ENCODE measurements at places on chromosomes 13 and 19. TPM values are rescaled to one million over a fixed set of nuclear protein-coding genes. Genes with fewer than 3 reads are reported as not detected.

Gene KCNRG
- 0.97 TPM for total RNA-seq

Gene C1QTNF9
- not detected for total RNA-seq

Gene FKBP8
- total RNA-seq, result 203 TPM

Gene MATK
- total RNA-seq, result 3.3 TPM

Gene RASGRP4
- 4.6 TPM for total RNA-seq

Gene SULT2A1
- total RNA-seq, result 169 TPM

Gene LSR
- total RNA-seq, result 30.2 TPM

Gene NMRK2
- total RNA-seq, result not detected

Gene ZNF699
- 7.9 TPM for total RNA-seq

Gene MUC16
- not detected for total RNA-seq

Gene B3GNT8
- total RNA-seq, result 2.0 TPM

Gene OR7A5
- under 0.01 TPM for total RNA-seq

Gene C5AR2
- total RNA-seq, result 0.28 TPM

Gene FAM83E
- not detected for total RNA-seq

Gene ZNF583
- 9.0 TPM for total RNA-seq

DNA sequence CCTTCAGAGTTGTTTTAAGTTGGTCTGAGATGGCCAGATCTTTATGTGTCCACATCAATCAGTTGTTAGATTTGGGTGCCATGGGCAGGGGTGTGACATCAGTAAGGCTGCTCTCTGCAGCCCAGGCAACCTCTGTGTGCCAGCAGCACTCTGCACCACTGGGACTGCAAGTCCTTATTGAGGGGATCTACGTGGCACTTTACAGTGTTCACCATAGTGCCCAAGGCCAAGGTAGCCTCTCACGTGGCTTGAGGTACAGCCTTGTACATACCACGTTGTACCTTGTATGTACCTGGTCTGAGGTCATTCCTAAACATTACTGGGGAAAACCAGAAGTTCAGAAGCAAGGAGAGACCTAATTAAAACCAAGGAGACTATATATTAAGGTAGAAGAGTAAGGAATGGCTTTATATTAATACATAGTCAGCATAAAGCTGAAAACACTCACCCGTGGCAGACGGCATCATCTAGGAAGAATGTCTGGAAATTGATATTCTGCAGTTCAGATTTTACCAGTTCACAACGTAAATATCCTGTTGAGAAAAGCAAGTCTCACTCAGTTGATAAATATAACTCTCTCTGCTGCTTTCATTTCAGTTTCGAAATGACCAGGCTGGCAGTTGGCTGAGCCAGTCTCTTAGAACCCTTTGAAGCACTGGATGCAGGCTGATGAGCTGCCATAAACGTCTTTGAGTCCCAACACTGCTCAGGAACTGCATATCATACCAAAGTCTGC, 128.8 kb downstream of the ZDHHC20 start:
- peaks cover 8% of the 10 kb centered on the region for H3K4me1 ChIP-seq
- no peaks in the 10 kb centered on the region for H3K27me3 ChIP-seq
- H3K36me3 ChIP-seq, result no peaks in the 10 kb centered on the region
- H3K27ac ChIP-seq, result no peak overlapping the region
- no peak for DNase-seq
- no peak overlapping the region for H3K4me3 ChIP-seq

DNA sequence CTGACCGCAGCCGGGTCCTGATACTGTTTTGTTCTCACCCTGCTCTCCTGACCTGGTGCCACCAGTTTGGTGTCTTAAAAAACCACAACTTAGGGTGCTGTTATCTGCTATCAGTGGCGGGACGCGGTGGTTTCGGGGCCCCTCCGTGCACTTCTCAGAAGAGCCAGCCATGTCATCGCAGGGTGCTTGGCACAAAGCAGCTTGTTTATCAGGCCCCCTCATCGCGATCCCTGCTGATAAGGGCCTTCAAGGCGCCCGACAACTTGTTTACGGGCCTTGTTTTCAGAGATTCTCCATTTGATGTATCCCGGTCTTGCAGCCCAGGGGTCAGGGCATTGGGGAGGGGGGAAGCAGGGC, 58.1 kb upstream of the KLF2 start:
- H3K36me3 ChIP-seq, result no peaks in the 10 kb centered on the region
- no peak overlapping the region for H3K4me3 ChIP-seq
- H3K4me1 ChIP-seq, result no peaks in the 10 kb centered on the region

GRCh38 chr19:29054886-29055675, 157.9 kb downstream of the UQCRFS1 start:
- no peak overlapping the region for H3K4me3 ChIP-seq
- no peak overlapping the region for H3K27ac ChIP-seq
- peak; percentile 46 for DNase-seq
- no peaks in the 10 kb centered on the region for H3K4me1 ChIP-seq
- no peaks in the 10 kb centered on the region for H3K27me3 ChIP-seq
- H3K36me3 ChIP-seq, result no peaks in the 10 kb centered on the region

- H3K27ac ChIP-seq, result no peak overlapping the region
- H3K36me3 ChIP-seq, result no peaks in the 10 kb centered on the region
- no peaks in the 10 kb centered on the region for H3K27me3 ChIP-seq
- peaks cover 2% of the 10 kb centered on the region for H3K4me1 ChIP-seq
Observed at GRCh38 chr13:24086642-24087041, 73.9 kb upstream of the SPATA13 start.

DNA sequence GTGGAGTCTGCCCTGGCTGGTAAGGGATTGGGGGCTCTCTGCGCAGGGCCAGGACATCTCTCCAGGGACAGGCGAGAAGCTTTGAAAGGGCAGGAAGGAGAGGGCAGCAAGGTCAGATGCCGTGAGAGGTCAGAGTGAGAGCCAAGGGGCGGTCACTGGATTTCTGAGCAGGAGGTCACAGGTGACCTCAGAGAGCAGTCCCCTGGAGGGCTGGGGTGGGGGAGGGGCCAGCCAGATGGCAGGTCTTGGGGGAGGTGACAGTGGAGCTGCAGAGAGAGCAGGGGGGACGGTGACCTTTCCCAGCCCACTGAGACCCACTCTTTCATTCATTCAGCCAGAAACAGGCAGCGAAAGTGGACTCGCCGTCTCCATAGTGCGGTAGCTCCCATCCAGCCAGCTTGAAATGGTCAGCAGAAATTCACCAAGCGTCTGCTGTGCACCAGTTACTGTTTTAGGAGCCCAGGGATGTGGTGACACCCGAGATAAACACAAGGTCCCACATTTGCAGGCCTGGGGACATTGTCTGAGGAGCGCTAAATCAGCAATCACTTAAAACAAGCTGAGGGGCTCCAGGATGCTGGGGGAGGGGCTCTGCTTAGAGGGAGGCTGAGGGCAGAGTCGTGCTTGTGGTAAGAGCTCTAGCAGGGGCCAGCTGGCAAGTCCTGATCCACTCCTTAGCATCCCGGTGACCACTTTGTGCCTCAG, 10.2 kb downstream of the CARM1 start:
- H3K27me3 ChIP-seq, result no peaks in the 10 kb centered on the region
- H3K36me3 ChIP-seq, result no peaks in the 10 kb centered on the region
- no peak overlapping the region for H3K27ac ChIP-seq

DNA sequence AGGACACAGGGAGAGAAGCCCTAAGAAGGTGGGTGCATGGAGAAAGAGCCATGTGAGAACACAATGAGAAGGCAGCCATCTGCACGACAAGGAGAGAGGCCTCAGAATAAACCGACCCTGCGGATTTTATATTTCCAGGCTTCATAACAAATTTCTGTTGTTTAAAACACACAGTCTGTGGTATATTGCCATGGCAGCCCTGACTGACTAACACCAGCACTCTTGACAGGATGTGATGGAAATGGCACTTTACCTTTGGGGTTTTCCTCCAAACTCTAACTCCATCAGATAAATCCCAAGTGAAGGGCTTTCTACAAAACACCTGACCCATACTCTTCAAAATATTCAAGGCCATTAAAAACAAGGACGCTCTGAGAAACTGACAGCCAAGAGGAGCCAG, 13.2 kb upstream of the MED4 start:
- DNase-seq, result no peak
- no peaks in the 10 kb centered on the region for H3K27me3 ChIP-seq
- no peaks in the 10 kb centered on the region for H3K4me1 ChIP-seq
- no peak overlapping the region for H3K27ac ChIP-seq

DNA sequence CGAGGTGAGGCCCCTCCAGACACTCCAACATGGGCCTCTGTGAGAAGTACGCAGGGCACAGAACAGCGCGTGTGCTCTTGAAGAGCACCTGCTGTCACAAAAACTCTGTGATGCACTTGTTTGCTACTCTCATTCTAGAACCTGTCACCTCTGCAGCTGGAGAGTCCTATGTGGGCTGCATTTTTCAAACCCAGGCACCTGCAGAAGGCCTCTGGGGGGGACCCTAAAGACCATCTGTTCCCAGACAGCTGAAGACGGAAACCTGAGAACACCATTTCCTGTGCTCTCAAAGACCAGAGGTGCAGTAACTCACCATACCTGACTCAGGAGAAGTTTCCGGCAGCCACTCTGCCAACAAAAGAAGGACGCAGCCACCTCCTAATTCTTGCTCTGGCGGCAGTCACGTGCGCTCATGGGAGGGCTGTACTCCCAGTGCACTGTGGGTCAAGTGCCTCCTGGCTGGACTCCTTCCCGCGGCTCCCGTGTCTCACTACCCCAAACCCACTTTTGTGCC, 28.1 kb downstream of the RANBP3 start:
- no peak overlapping the region for H3K4me3 ChIP-seq
- no peak for DNase-seq
- H3K4me1 ChIP-seq, result peaks cover 30% of the 10 kb centered on the region

GRCh38 chr13:47859165-47859564, 141.9 kb downstream of the SUCLA2 start:
- no peak for DNase-seq
- no peaks in the 10 kb centered on the region for H3K4me1 ChIP-seq
- H3K36me3 ChIP-seq, result no peaks in the 10 kb centered on the region
- no peak overlapping the region for H3K4me3 ChIP-seq
- H3K27me3 ChIP-seq, result no peaks in the 10 kb centered on the region

- no peak for DNase-seq
- no peaks in the 10 kb centered on the region for H3K4me1 ChIP-seq
- H3K27ac ChIP-seq, result no peak overlapping the region
- no peaks in the 10 kb centered on the region for H3K36me3 ChIP-seq
- H3K4me3 ChIP-seq, result no peak overlapping the region
Observed at GRCh38 chr13:45765464-45765863, 63.3 kb downstream of the CBY2 start.

- no peaks in the 10 kb centered on the region for H3K4me1 ChIP-seq
- no peak overlapping the region for H3K4me3 ChIP-seq
Observed at GRCh38 chr13:25816239-25816638, 235.6 kb downstream of the SHISA2 start.

GRCh38 chr19:58439576-58440554, at the start of gene ZNF132:
ZNF132 (minus strand) TSS chr19:58440153; CDS start chr19:58439821, 332 bp downstream.
- H3K36me3 ChIP-seq, result peaks cover 10% of the 10 kb centered on the region
- no peaks in the 10 kb centered on the region for H3K27me3 ChIP-seq
- peak; percentile 99 for DNase-seq
- peak within 1 kb of the TSS; percentile 81 for H3K4me3 ChIP-seq

- no peak for DNase-seq
- H3K4me3 ChIP-seq, result no peak overlapping the region
- H3K27me3 ChIP-seq, result no peaks in the 10 kb centered on the region
- no peaks in the 10 kb centered on the region for H3K36me3 ChIP-seq
- H3K27ac ChIP-seq, result no peak overlapping the region
- H3K4me1 ChIP-seq, result no peaks in the 10 kb centered on the region
Observed at GRCh38 chr13:90455823-90456222, 891.7 kb upstream of the MIR17HG start.

DNA sequence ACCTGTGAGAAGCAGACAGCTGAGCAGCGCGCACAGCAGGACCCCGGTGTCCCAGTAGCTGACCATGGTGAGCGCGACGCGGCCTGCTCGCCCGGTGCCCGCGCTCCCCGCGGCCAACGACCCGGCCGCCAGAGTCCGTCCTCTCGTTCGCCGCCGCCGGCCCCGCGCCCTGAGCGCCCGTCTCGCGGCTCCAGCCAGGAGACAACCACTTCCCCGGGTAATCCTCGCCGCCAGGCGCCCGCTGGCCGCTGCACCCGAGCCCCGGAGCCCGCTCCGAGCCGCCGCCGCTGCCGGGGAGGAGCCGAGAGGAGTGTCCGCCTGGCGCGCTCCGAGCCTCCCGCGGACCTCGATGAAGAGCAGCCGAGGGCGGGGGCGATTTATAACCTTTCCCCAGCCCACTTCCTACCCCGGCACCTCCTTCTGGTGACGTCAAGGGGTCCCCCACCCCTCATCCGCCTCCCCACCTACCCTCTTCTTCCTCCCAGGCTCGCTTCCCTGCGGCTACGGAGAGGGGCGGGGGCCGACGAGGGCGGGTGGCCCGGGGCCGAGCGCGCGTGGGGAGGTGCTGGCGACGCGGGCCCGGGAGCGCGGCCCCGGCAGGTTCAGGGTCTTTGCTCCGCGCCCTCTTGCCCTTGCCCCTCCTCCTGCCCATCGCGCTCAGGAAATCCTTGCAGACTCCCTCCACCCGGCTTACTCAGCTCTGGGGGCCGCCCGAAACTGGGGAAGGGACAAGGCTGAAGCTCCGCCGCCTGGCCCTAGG, at the start of gene FLT1:
Gene FLT1 (minus strand): TSS at position 351 of the 760 bp plus-strand sequence. CDS start 285 bp downstream, at position 66.
- H3K4me3 ChIP-seq, result no peak within 1 kb of the TSS
- DNase-seq, result peak; percentile 36
- H3K4me1 ChIP-seq, result peaks cover 21% of the 10 kb centered on the region
- H3K36me3 ChIP-seq, result no peaks in the 10 kb centered on the region
- peaks cover 59% of the 10 kb centered on the region for H3K27me3 ChIP-seq
- no peak within 1 kb of the TSS for H3K27ac ChIP-seq

- H3K27me3 ChIP-seq, result no peaks in the 10 kb centered on the region
- DNase-seq, result no peak
- no peak overlapping the region for H3K4me3 ChIP-seq
Observed at GRCh38 chr13:29799041-29799440, 51.4 kb downstream of the UBL3 start.

- no peaks in the 10 kb centered on the region for H3K27me3 ChIP-seq
- no peaks in the 10 kb centered on the region for H3K36me3 ChIP-seq
- H3K4me3 ChIP-seq, result no peak overlapping the region
- H3K27ac ChIP-seq, result no peak overlapping the region
Observed at GRCh38 chr19:42111811-42112210, 20.4 kb downstream of the POU2F2 start.

DNA sequence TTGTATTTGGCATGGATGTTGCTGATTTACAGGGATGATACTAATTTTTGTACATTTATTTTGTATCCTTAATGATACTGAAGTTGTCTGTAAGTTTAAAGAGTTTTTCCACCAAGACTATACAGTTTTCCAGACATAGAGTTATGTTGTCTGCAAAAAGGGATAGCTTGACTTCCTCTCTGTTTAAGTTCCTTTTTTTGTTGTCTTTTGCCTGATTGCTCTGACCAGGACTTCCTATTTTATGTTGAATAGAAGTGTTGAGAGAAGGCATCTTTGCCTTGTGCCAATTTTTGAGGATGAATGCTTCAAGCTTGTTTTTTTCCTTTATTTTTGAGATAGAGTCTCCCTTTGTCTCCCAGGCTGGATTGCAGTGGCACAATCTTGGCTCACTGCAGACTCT, 36.8 kb upstream of the ZNF681 start:
- H3K36me3 ChIP-seq, result no peaks in the 10 kb centered on the region
- H3K4me1 ChIP-seq, result peaks cover 9% of the 10 kb centered on the region
- no peak overlapping the region for H3K4me3 ChIP-seq
- H3K27me3 ChIP-seq, result no peaks in the 10 kb centered on the region

- no peak overlapping the region for H3K4me3 ChIP-seq
- DNase-seq, result no peak
- peak overlapping the region; percentile 5 for H3K27ac ChIP-seq
- no peaks in the 10 kb centered on the region for H3K27me3 ChIP-seq
Observed at GRCh38 chr13:99354371-99354951, 47.3 kb upstream of the GPR183 start.

GRCh38 chr19:48398375-48399235, 5.1 kb downstream of the GRIN2D start:
- H3K27me3 ChIP-seq, result peaks cover 35% of the 10 kb centered on the region
- no peak overlapping the region for H3K4me3 ChIP-seq
- H3K27ac ChIP-seq, result no peak overlapping the region
- no peaks in the 10 kb centered on the region for H3K36me3 ChIP-seq
- peaks cover 6% of the 10 kb centered on the region for H3K4me1 ChIP-seq
- peak; percentile 58 for DNase-seq

Measured in adrenal gland (tissue), 19 donors.